ENCODE measurements at places on chromosomes 5 and 9.

GRCh38 chr9:68969538-68969937, 44.4 kb downstream of the PRKACG start:
- no peak for DNase-seq

- no peak for DNase-seq
Measured at GRCh38 chr9:106773750-106774149, 89.2 kb upstream of the ZNF462 start.

DNA sequence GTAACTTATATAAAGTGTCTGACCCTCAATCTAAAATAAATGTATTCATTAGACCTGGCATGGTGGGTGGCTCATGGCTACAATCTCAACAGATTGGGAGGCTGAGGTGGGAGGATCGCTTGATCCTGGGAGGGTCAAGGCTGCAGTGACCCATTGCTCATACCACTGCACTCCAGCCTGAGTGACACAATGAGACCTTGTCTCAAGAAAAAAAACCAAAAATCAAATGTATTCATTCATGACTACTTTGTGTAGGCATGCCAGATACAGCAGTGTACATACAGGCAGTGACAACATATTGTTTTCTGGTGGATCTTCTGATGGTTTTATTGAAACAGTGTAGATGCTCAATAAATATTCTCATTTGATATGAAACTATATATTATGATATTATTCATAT, 201.0 kb downstream of the TRIM32 start:
- DNase-seq: no peak

DNA sequence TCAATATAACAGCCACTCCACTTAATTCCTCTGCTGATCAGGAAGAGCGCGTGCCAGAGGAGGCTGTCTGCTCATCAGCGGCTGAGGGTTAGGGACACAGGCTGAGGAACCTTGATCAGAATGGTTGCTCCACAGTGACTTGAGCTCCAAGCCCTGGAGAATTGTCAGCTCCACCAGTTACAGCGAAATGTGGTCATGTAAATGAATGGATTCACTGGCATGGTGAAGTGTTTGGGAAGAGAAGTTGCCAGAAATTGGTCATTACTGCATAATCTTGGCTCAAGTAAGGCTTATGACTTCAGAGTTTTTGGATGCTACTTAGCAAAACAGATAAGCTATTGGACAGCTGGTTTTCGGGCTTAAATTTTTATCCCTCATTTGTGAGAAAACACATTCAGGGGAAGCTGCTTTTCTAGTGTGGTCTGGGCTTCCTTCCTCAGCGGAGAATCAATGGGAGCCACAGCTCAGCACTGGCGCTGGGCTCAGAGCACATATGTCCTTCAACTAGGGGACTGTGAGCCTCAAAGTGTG, 65.0 kb downstream of the PRRT1B start:
- DNase-seq: no peak

GRCh38 chr5:74665273-74665672, 19.8 kb upstream of the HEXB start:
- no peak for DNase-seq

DNA sequence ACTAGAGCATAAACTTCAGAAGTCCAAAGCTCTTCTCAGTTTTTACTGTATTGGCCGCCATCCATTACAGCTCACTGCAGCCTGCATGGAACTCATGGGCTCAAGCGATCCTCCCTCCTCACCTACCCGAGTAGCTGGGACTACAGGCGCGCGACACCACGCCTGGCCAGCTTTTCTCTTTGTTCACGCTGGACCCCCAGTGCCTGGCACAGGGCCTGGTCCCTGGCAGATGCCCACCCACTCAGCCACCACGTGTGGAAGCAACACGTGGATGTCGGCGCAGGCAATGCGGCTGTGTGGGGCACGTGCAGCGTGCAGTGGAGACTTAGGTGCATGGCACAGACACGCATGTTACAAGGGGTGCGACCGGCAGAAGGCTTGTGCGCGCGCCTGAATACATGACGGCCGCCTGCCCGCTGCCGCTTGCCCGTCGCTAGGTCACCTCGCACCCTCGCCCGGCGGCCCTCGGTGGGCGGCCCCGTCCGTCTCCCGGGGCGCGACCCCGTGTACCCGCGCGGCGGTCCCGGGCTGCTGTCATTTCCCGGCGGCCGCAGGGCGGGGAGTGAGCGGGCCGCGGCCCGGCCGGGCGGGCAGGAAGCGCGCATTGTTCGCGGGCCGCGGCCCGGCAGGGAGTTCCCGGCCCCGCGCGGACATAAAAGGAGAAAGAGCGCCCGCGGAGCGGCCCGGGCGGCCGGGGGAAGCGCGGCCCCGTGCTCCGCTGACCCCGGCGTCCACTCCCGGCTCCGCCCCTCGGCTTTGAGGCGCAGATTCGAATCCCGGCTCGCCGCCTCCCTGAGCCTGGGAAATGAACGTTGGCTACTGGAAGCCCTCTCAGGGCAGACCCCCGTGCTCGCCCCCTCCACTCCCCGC, 24.1 kb upstream of the PTGS1 start:
- DNase-seq: no peak
